ENCODE measurements at places on chromosomes 13 and 19.

DNA sequence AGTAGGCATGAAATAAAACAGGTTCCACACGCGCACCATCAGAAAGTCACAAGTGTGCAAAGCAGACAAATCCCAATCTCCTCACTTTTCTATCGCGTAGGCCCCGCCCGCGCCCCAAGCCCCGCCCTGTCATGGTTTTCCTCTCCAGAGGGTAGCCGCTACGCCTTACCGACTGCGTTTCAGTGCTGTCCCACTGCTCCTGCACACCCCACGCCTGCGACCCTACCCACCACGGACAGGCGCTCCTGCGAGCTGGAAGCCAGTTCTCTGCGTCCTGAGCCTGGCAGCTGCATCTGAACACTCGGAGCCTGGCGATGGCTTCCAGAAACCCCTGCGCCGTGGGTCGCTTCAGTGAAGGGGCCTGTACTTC lies 379 bp upstream of the ZNF470 start:
- DNase-seq = no peak

- DNase-seq = no peak
These were observed 257 bp downstream of the KCTD12 start for GRCh38 chr13:76886005-76886291.

DNA sequence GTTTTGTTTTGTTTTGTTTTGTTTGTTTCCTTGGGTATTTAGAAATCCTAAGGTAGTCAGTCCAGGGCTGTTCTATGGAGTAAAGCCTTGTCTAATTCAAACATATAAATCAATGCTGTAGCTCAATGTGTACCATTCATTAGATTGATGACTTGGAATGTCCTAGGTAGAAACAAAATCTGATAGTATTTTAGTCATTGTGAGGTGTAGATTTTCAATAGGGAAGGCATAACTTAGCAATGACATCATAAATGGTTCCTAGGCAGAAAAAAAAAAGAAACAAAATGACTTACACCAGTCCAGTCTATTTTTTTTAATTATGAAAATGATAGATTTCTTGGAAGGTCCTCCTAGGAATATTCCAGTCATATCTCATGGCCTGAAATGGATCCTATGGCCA lies 189.9 kb downstream of the SPRY2 start:
- DNase-seq = no peak

- DNase-seq = no peak
These were observed 6.8 kb upstream of the FRY start for GRCh38 chr13:32024750-32025149.

- DNase-seq = no peak
These were observed 5.6 kb downstream of the CEACAM7 start for GRCh38 chr19:41682437-41682836.

- peak; percentile 35 for DNase-seq
These were observed 21.9 kb downstream of the ATP11A start for GRCh38 chr13:112711528-112712265.

DNA sequence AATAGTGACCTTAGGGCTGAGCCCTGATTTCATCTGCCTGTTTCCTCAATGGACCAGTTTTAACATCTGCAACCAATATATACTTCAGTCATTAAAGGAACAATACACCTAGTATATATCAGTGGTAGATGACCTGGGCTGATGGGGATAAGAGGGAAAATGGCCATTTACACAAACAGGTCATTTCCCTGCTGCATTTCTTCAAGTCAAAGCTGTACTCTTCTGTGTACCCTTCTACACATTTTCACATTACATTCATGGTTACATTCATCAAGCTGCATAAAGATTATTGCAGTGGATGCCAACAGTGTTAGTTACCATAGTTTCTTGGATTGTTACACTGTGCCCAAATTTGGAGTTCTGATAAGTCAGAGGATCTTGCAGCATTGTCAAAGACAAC lies 81.2 kb upstream of the RAP2A start:
- DNase-seq = no peak

DNA sequence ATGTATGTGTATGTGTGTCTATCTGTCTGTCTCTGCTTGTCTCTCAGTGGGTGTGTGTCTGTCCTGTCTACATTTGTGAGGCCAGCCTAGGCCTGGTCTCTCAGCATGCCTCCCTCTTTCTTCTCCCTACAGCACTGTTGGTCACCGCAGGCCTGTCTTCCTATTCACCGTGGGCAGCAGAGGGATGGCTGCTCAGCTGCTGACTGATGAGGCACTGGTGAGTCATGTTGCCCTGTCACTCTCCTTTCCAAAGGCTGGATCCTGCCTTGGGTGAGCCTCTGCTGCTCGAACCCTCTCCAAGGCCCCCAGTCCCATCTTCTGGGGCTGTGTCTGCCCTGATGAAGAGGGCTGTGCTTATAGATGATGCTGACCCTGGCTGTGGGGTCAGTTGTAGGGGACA lies 6.3 kb downstream of the ZNF71 start:
- DNase-seq = no peak

DNA sequence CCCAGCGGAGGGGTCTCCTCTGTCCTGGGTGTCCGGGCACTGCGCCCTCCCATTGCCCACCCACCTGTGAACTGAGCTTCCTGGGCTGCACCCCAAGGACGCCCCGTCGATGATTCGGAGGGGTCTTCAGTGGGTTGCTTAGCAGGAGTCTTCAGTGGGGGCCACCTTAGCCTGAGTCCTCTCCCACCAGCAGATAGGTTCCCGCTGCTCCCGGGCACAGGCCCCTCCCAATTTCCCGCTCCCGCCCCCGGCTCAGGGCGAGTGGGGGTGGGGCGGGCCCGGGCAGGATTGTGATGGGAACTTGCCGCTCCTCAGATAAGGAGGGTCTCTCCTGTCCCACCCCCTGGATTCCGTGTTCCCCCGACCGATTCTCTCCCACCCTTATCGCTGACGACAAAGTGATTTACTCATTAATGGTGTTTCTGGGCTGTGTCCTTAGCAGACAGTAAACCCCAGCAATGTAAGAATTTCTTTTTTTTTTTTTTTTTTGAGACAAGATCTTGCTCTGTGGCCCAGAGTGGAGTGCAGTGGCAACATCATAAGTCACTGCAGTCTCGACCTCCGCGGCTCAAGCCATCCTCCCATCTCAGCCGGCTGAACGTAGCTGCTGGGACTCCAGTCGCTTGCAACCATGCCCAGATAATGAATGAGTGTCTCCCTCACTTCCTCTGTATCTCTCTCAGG lies 655 bp upstream of the S1PR5 start:
- no peak for DNase-seq

DNA sequence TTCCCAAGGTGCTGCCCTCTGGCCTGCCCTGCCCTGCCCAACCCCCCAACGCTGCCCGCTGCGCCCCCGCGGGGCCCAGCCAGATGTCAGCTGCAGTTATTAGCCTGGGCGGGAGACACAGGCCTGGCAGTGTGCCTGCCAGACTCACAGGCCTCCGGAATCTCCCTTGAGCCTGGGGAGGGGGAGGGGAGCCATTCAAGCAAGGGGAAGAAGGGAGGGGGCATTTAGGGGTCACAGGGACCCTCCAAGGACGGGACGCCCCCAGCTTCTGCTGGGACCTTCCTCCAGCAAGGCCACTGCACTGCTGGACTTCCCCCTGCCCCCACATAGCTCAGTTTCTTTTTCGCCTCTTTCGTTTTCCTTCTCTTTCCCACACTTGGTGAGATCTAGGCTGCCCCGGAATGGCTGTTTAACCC lies 2.6 kb upstream of the JUNB start:
- DNase-seq = peak; percentile 63

DNA sequence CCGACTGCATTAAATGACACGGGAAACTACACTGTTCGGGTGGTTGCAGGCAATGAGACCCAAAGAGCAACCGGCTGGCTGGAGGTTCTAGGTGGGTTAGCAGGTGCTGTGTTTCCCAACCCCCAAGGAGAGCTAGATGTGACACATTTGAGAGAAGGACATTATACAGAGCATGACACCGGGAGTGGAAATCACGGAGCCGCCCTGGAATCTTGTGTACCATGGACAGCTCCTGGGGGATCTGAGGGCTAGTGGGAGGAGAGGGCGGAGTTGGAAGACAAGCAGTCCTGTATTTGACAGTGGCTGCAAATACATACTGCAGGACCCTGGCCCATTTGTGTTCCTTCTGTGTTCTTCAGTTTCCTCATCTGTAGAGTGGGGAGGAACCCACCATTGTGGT lies 2.3 kb downstream of the CEACAM18 start:
- no peak for DNase-seq

DNA sequence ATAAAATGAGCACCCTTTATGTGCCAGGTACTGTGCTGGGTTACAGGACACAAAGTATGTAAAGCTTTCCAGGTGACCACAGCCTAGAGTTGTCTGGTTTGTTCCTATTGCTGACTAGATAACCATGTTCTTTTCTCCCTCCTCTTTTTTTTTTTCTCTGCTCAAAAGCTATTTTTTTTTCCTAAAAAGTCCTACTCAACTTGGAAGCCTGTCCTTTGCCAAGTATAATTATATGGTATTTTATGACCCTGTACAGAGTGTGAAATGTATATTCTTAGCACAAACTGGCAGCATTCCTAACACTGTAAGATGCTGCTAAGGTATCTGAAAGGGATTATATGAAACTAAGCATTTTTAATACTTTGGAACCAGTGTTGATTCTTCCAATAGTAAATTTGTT lies 171.0 kb downstream of the GPC6 start:
- DNase-seq = no peak

DNA sequence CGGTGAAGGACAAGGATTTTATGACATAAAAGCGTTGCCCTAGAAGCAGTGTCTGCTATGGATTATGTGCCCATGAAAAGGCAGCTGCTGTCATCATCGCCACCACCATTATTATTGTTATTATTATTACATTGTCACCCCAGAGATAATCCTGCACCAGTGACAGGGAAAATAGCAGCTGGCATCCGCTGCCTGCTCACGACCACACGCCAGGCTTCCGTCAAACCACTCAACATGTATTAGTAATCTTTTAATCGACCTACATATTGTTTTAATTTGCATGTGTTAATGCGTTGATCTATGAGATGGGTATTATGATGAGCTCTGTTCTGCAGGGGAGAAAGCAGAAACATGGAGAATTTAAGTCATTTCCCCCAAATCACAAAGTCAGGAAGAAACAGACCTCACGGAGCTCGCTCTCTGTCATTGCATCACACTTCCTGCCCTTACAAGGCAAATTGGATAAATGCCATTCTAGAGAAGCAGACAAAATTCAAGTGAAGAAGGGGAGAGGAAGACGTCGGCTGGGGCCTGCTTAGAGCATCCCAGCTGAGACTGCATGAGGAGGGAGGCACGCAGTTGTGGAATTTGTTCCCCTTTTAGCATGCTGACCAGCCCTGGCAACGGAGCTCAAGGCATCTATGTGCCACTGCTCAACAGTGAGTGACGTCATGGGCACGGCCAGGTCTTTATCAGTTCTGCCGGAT lies at the start of gene FFAR3:
Gene FFAR3 (plus strand): TSS at position 594 of the 707 bp plus-strand sequence. CDS start 431 bp downstream, outside the sequence.
- DNase-seq = no peak

DNA sequence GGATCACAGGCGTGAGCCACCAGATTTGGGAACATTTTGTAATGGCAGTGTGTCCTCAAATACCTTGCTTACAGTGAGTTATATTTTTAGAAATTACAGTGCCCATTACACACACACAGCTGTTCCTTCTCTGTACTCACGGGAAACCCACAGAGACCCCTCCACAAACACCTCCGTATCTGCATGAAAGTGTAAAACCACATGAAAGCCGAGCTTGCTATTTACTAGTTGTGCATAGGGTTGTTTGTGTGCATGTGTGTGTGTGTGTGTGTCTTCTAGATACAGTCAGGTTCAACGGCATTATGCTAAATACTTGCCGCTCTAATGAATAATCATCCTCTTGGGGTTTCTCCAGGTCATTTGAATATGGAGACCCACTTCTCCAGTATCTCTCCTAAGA lies 22.3 kb upstream of the LILRA2 start:
- DNase-seq = no peak

- DNase-seq = no peak
These were observed 22.1 kb downstream of the AP2A1 start for GRCh38 chr19:49788857-49789256.

DNA sequence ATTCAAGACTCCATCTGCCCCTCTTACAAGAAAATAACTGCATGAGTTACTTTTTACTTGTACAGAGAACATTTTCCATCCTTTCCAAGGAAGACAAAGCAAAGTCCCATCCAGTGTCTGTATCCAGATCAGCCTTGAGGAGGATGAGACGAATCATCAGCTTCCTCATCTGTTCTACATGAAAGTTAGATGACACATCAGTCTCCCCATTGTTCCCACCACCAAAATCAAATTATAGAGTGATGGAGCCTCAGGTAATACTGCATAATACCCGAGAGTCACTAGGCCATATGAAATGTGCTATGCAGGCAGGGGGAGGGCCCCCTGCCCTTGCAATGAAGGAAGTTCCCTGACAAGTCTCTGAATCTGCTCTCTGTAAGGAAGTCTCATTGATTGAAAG lies 1244.6 kb upstream of the SLC10A2 start:
- DNase-seq = no peak
